Inflammatory macrophage treated with lipopolysaccharide for 4 hours (primary cell): ENCODE measurements at places on chromosomes 3 and 15.

DNA sequence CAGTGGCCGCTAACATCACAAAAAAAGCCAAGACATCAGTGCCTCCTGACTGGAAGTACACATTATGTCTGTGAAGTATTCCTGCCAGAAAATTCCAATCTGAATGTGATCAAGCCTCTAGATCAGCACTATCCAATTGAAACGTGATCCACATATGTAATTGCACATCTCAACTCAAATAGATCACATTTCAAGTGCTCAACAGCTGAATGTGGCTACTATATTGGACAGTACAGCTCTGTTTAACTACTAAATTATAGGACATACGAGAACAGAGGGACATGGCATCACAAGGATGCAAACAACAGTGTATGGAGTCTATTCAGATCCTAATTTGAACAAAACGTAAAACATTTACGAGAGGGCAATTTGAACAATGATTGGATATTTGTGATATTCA is 542 bp upstream of the UBAP1L start:
- DNase-seq, result no peak

GRCh38 chr3:33218446-33219174 is at the start of gene SUSD5:
Gene SUSD5 (minus strand): TSS chr3:33218810. CDS start chr3:33218797, 13 bp downstream.
- no peak for DNase-seq

GRCh38 chr3:135231737-135232136 is 436.7 kb downstream of the EPHB1 start:
- DNase-seq, result no peak

DNA sequence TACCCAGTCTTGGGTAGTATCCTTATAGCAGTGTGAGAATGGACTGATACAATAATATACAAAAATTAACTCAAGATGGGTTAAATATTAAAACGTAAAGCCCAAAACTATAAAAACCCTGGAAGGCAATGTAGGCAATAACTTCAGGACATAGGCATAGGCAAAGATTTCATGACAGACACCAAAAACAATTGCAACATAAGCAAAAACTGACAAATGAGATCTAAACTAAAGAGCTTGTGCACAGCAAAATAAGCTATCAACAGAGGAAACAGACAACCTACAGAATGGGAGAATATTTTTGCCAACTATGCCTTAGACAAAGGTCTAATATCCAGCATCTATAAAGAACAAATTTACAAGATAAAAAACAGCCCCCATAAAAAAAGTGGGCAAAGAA is 204.8 kb upstream of the CCDC54 start:
- DNase-seq, result no peak

DNA sequence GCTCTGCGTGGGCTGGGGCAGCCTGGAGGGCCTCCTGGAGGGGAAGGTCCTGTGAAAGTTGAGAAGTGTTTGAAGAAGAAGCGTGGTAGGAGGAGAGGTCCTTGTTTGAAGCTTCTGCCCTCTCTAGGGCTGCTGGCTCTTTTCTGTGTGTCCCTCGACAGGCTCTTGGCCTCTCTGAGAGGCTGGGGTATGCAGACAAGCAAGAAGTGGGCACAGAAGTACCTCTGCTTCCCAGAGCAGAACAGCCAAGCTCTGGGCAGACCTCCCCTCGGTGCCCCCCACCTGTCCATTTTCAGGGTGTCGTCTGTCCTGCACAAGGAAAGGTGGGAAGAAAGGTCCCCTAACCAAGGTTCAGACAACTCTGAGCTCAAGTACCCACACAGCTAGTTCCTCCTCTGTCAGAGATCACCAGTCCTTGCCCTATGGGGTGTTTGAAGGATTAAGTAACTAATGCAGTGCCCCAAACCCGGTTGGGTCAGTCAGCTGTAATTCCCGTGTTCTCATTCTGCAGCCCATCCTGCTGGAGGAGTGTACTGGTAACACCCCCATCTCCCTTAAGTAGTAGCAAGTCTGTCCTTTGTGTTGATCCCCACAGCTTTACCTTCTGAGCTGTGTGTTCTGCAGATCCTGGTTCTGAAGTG is 6.3 kb downstream of the CSK start:
- DNase-seq, result peak; percentile 59

DNA sequence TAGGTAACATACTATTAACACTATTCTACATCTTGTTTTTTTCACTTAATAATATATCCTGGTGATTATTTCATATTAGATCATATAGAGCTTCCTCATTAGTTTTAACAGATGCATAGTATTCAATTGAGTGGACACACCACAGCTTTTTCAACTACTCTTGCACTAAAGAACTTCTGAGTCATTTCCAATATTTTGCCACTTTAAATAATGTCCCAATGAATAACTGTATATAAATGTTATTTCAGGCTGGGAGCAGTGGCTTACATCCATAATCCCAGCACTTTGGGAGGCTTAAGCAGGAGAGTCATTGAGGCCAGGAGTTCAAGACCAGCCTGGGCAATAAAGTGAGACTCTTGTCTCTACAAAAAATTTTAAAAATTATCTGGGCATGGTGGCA is 26.9 kb downstream of the MAP1A start:
- no peak for DNase-seq

- DNase-seq, result no peak
These were observed 217.3 kb upstream of the LRRFIP2 start for GRCh38 chr3:37391679-37392078.

DNA sequence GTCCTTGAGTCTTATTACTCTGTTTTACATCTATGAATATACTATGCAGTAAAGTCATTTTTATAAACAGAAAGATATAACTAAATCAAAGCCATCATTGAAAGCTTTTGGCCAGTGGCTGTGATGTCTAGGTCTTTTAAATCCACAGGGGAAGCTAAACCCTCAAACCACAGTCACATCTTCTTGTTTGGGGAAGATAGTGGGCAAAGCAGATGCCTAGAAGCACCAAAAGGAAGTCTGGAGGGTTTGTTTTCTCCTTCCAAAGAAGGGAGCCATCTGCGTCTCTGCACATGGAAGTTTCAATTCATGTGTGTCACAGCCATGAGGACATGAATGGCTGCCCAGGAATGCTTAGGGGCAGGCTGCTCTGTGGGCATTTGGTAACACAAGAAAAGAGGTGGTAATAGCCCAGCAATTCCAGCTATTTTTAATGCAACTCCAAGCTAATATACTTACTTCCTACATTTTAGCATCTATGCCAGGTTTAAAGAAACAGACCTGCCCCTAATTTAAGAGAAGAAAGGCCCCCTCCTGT is 322.2 kb downstream of the SLC9A9 start:
- DNase-seq, result no peak

- peak; percentile 28 for DNase-seq
These were observed 235.0 kb downstream of the SLC9A9 start for GRCh38 chr3:143613226-143613625.

DNA sequence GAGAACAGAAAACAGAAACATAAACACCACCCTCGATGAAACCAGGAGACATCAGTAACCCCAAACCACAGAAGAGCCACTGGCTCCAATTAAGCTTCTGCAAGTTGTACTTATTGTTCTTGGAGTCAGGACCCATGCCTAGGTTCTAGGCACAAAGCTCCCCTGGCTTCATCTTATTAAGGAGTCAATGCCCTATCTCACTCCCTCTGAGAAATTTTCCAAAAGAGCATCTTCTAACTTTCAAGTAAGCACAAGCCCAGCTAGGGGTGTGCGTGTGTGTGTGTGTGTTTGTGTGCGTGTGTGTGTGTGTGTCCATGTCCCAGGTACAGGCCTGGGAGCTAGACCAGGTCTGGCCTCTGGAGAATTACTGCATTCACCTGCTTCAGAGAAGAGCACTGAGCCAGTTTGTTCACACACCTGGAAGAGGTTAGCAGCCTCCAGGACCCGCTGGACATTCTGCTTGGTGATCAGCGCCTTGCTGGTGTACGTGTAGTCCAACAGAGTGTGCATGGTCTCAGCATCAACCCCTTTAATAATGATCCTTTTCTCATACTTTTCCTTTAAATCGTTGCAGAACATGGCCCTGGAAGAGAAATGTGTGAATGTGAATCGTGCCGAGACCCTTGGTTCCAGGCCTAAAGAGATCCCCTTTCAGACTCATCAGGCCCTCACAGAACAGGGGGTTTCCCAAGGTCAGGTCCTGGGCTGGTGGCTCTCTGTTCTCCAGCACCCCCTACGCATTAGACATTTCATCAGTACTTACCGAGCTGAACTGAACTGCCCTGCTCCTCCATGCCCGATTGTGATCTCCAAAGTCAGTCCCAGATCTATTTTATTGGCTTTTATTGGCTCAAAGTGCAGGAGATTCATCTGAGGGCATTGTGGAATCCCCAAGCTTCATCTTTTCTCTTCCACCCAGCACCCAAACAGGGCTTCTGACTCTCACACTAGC is 27.8 kb downstream of the KLHL6 start:
- DNase-seq, result peak; percentile 74

DNA sequence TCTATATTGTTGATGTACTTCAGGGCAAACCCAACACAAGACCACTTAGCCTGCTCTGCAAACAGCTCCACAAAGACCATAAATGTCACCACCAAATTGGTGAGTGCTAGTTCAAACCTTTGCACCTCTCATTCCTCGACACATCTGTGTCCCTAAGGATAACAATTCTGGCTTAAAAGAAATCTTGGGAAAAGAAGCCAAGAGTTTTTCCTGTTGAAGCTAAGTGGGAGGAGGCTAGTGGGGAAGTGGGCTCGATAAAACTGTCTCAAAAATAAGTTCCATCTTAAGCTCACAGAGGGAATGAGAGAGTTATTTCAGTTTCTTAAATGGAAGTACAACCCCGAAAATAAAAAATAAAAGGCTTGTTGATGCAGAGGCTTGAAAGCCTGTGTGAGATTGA is 40.4 kb upstream of the PRICKLE2 start:
- DNase-seq, result no peak

GRCh38 chr3:192042116-192042515 is 581.2 kb downstream of the PYDC2 start:
- DNase-seq, result no peak

DNA sequence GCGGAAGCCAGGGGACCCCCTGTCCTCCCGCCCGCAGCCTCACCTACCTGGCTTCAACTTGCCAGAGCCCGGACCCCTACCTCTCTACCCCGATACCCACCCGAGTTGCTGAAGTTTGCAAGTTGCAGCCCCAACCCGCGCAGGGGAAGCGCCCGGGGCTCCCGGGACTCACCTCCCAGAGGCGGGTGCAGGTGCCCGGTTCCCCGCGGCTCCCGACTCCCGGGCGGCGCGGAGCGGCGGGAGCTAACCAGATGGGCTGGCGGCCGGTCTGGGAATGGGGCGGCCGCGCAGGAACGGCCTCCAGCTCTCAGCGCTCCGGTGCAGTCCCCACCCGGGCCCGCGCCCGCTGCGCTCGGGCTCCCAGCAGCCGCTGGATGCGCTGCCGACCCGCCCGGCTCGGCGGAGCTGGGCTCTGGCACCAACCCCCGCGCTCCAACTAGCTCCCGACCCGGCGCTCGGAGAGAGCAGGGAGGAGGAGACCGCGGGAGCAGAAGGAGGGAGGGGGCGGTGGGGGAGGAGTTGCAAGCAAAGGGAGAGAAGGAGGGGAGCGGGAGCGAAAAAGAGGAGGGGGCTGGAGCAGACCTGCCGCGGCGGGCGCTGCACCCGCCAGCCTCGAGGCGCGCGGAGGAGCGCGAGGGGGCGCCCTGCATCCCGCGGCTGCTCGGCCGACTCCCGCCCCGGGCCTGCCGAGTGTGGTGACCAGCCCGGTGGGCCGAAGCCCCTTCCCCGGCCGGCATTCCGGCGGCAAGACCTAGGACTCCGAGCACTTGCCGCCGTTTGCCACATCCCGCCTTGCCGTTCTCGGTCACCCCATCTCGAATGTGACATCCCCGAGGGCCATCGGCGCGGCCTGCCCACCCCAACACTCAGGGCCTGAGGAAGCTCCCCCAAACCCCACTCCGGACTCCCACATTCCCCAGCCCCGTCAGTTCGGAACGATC is at the start of gene SEMA5B:
Gene SEMA5B, minus strand, starts transcription at position 472 of the 941 bp plus-strand sequence. CDS start 66,500 bp downstream, outside the sequence.
- peak; percentile 8 for DNase-seq

DNA sequence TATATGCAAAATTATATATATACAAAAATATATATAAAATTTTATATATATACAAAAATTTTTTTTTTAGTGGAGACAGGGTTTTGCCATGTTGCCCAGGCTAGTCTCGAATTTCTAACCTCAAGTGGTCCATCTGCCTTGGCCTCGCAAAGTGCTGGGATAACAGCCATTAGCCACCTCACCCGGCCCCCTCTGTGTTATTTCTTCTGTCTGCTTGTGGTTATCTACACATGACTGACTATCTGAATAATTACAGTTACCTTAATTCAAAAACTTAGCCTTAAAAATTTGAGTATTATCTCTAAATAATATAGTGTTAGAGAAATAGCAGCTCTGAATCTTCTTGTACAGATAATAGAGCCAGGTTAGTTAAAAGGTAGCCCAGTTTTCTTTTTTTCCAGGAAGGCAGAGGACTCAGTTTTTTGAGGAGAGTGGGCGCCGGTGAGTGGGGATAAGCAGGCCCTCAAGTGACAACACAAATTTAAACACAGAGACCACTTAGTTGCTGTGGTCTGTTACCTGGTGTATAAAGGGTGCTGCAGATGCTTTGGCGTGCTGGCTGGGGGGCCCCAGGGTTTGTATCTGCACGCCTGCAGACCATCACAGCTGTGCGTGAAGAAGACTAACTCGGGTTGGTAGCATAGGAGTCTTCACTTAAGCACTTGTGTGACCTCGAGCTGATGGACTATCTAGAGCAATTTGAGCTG is 83.7 kb downstream of the TRAK1 start:
- DNase-seq, result no peak

- peak; percentile 36 for DNase-seq
These were observed 12.1 kb upstream of the POLG start for GRCh38 chr15:89346516-89347231.

- no peak for DNase-seq
These were observed 104.5 kb downstream of the ZMAT3 start for GRCh38 chr3:178967177-178967532.

DNA sequence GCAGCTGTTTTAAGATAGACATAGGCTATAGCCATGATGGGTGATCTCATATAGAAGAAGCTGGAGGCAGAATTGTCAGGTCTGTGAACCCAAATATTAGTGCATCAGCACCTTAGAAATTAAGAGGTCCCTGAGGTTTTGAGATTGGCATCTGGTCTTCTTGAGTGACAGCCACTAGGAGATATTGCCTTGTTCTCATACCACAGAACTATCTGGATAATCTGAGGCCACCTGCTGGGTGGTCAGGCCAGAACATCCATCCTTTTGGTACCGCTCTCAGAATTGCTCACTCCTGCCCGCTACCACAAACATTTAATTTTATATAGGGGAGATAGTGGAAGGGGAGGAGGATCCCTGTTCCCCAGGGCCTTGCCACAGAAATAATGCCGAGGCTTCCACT is 210.6 kb upstream of the ZPLD1 start:
- peak; percentile 50 for DNase-seq

DNA sequence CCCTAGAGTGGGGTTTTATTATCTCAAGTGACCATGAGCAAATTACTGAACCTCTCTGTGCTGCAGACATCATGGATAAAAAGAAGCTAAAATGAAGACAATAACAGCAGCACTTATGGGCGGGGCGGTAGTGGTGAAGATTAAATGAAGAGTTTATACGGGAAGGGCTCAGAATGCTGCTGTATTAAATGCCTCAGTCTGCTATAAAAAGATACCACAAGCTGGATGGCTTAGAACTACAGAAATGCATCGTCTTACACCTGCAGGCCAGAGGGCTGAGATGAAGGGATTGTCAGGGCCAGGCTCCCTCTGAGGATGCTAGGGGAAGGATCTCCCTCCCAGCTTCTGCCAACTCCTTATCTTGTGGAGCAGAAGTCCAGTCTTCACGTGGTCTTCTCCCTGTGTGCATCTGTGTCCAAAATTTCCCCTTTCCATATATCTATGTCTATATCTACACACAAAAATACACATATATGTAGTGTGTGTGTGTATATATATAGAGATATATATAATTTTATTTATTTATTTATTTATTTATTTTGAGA is 2.9 kb downstream of the ALG1L2 start:
- DNase-seq, result no peak
